ENCODE measurements at places on chromosomes 1 and 21. TPM values are rescaled to one million over a fixed set of nuclear protein-coding genes. Genes with fewer than 3 reads are reported as not detected.

- DNase-seq = no peak
- no peak overlapping the region for H3K27ac ChIP-seq
- H3K27me3 ChIP-seq = peaks cover 30% of the 10 kb centered on the region
- no peaks in the 10 kb centered on the region for H3K36me3 ChIP-seq
- no peaks in the 10 kb centered on the region for H3K4me1 ChIP-seq
These were observed 127.6 kb upstream of the F3 start for GRCh38 chr1:94669198-94669597.

GRCh38 chr21:10640446-10640845 is 119.1 kb downstream of the TPTE start:
- DNase-seq = no peak
- no peak overlapping the region for H3K4me3 ChIP-seq
- H3K27ac ChIP-seq = no peak overlapping the region
- H3K27me3 ChIP-seq = no peaks in the 10 kb centered on the region
- no peaks in the 10 kb centered on the region for H3K4me1 ChIP-seq

GRCh38 chr1:227712648-227713047 is 22.5 kb downstream of the JMJD4 start:
- H3K27ac ChIP-seq = no peak overlapping the region
- no peaks in the 10 kb centered on the region for H3K27me3 ChIP-seq
- peaks cover 4% of the 10 kb centered on the region for H3K36me3 ChIP-seq
- H3K4me1 ChIP-seq = peaks cover 6% of the 10 kb centered on the region

DNA sequence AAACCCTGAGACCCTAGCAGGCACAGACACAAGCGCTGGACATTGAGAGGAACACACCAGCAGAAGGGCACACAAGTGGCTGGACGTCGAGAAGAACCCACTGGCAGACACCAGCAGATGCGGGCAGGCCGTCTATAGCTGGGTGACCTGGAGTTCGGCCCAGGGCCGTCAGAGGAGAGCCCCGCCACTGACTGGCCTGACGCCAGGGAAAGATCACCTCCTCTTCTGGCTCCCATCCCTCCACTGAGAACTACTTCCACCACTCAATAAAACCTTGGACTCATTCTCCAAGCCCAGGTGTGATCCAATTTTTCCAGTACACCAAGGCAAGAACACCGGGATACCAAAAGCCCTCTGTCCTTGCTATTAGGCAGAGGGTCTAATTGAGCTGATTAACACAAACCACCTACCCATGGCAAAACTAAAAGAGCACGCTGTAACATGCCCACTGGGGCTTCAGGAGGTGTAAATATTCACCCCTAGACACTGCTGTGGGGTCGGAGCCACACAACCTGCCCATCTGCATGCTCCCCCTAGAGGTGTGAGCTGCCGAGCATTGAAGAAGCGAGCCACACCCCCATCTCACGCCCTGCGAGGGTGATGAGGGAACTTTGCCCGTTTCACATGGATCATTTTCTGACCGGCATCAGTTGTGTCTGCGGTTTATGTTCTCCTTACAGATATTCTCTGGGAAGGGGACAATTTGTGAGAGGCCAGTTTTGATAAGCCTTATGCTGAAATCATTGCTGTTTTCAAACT is 104.8 kb downstream of the HLX start:
- H3K27me3 ChIP-seq = no peaks in the 10 kb centered on the region
- no peak overlapping the region for H3K27ac ChIP-seq
- H3K4me1 ChIP-seq = no peaks in the 10 kb centered on the region
- no peak overlapping the region for H3K4me3 ChIP-seq
- no peaks in the 10 kb centered on the region for H3K36me3 ChIP-seq
- no peak for DNase-seq

- peak; percentile 46 for DNase-seq
- H3K36me3 ChIP-seq = no peaks in the 10 kb centered on the region
- H3K4me1 ChIP-seq = peaks cover 23% of the 10 kb centered on the region
- peak overlapping the region; percentile 93 for H3K4me3 ChIP-seq
- H3K27ac ChIP-seq = peak overlapping the region; percentile 38
These were observed 162.6 kb downstream of the RUNX1 start for GRCh38 chr21:34886240-34887104.

NPL gene
- total RNA-seq = 5.6 TPM

IFNLR1 gene
- total RNA-seq = 7.9 TPM
